Fibroblast of skin of right quadriceps (primary cell): ENCODE measurements at places on chromosomes 1 and 21.

DNA sequence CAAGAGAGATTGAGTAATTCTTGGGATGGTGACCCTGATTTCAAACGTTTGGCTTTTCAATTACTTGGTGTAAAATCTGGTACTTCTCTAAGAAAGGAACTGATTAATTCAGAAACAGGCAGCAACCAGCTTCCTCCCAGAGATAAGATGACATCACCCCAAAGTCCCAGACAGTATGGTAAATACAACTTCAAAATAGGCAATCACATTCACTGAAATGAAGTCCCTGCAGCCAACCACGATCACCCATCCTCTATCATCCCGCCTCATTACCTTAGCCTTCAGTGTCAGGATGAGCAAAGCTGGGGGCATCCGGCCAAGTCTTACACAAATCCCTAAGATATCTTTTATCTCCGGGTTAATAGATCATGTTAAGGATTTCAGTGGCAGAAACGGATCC is 26.4 kb upstream of the RUNX1 start:
- peak; percentile 76 for DNase-seq

DNA sequence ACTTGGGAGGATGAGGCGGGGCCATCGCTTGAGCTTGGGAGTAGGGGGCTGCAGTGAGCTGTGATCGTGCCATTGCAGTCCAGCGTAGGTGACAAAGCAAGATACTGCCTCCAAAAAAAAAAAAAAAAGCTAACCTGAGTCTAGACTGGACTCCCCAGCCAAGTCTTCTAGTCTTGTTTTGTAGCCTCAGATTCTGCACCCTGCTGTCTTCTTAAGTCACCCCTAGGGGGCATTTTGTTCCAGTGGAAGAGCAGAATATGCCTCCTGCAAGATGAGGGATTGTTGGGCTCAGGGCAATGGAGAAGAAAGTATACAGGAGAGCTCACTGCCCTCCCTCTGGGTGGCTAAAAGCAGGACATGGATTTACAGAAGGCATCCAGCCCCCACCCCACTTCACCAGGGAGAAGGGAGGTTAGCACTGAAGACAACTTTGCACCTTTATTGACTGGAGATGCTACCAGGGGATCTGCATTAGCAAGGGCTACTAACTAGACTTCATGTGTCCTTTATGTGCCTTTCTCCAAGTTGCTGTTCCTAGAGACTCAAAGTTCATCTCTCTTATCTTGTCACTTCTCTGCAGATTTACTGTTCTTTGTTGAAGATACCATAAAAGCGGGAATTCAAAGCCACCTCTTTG is 15.3 kb upstream of the RNF187 start:
- no peak for DNase-seq

DNA sequence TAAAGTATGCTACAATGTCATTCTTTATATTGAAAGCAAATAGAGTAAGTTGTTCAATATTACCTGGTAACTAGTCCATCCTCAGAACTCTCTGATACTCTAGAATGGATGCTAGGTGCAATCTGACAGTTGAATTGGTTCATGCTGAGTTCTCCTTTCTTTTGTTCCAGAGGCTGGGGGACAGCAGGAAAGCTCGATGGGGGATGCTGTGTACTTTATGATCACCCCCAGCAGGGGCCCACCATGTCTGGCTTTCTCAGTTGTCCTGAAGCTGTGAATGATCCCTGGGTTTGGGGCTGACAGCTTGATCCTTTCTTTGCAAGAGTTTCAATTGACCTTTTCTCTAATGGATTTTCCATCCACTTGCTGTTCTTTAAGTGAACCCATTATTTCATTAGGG is 22.5 kb downstream of the FMN2 start:
- DNase-seq: no peak

DNA sequence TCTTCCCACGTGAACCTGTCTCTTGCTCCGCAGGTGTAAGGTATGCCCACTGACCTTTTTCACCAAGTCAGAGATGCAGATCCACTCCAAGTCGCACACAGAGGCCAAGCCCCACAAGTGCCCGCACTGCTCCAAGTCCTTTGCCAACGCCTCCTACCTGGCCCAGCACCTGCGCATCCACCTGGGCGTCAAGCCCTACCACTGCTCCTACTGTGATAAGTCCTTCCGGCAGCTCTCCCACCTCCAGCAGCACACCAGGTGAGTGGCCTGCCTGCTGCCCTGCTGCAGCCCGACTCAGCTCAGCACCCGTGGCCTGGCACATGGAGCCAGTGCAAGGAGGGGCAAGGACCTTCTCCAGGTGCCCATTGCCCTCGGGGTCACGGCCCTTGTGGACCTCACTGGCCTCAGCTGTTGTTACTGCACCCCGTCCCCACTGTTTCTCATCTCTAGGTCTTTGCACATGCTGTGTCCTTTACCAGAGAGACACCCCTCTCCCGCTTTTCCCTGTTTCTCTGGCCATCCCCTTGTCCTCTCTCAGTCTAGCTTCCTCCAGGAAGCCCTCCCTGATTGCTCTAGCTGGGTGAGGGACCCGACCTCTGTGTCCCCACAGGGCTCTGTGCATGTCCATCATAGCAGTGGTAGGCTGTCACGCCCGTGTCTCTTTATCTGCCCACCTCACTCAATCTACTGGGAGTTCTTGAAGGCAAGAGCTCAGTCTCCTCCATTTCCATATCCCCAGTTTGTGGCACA is 25.4 kb downstream of the ZNF362 start:
- DNase-seq: no peak

DNA sequence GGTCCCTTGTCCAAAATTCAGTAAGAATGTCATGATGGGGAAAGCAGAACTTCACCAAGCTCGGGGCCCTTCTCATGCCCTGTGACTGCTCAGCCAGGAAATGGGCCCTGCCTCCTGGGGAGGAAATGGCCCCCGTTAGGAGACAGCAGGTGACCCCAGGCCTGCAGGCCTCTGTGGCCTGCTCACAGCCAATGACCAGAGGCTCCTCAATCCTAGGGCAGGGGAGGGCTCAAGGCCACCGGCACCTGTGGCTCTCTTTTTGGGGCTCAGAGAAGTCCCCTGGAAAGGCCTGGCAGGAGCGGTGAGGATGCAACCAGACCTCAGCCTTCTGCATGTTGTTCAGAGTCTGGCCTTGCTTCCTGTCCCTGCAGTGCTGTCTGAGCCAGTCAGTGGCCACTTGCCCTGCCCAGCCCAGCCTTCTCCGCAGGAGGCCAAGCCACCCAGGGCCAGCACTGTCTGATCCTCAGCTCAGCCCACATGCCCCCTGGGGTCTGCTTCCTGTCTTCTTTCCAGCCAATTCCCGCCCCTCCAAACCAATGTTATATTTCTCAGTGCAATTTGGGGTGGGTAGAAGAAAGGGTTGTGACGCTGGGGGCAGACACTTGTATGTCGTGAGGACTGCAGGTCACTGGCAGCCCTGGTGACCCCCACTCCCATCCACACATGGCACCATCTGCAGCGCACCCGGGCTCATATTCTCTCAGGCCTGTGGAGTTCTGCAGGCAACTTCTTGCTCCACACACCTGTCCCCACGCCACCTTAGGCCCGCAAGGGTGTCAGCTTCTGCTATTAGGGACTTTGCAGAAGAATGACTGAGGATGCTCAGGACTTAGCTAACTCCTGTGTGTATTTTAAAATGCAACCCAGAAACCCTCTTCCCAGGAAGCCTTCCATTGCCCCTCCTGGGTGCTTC is 83.6 kb downstream of the ITPKB start:
- no peak for DNase-seq

DNA sequence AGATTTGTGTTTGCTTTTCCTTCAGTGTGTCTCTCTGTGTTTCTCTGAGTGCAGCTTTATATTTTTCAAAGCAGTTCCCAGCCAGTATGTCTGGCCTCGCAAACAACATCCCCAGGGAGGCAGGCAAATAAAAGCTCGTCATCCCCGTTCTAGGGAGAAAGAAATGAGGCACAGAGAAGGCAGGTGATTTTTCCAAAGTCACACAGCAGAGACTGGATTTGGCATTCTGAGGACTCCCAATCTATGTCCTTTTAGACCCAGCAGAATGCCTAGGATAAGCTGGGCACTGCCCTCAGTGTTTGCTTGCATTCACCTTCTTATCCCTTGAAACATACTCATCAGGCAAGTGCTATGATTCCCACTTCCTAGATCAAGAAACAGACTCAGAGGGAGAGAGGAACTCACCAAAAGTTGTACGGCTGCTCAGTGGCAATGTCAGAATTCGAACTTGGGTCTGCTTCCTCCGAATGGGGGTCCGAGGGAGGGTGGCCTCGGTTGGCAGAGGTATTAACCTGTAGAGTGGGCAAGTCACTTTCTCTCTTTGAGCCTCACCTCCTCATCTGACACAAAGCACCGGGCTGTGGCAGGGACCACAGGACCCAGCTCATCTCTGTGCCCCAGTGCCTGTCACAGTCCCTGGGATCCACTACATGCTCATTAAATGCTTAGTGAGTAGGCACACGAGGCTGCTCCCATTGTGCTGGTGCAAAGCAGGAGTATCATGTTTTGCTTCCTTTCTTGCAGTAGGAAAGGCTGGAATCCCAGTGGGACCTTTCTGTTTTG is 4.2 kb downstream of the RAP1GAP start:
- DNase-seq: no peak

DNA sequence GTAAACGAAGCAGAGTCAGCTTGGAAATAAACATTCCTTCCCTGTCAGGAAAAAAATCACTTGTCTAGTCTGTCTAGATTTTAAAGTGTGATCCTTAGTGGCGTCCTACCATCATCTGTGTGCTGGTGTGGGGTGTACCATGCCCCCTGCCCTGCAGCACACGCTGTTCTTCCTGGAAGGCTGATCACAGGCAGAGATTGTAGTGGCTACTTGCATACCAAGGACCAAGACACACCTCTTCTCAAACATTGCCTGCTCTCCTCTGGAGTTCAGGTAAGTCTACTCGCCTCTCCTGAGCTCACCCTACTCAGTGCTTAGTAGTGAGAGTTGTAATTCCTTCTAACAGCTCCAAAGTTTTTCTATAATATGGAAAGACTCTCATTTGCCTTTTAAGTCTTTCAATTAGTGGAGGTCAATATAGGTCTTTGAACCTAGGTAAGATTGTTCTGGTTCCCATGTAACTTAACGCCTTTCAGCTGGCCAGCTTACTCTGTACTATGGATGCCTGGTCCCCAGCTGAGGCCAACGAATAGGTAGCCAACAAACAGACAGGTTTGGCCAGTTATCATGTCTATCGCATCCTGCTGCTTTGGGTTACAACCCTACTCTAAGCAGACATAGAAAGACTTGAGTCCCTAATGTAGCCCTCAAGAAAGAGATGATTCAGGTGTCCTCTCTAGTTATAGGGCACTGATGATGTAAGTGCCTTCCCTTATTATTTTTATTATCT is 55.4 kb downstream of the XCL1 start:
- DNase-seq: no peak

DNA sequence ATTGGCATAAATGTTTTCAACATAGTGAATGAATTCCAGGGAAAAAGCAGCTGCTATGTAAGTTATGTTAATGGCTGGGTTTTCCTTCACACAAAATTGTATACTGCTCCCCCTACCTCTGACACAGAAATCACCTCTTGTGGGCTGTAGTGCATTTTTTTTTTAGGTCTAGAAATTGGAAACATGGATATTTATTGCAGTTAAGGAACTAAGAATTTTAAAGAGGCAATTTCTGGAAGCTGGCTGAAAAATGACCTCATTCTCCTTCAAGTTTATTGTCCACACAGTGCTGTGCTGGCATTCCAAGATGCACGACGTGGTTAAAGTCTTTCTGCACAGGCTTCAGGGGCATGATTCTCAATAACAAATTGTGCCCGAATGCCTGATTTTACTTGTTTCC is 1424.2 kb downstream of the MRPL39 start:
- peak; percentile 32 for DNase-seq

- no peak for DNase-seq
Measured at GRCh38 chr1:9631613-9632012, 19.9 kb upstream of the PIK3CD start.
